ENCODE measurements at places on chromosomes 4 and X.
A peak's percentile ranks its signal among the peaks of the same experiment; 100 is the strongest.

DNA sequence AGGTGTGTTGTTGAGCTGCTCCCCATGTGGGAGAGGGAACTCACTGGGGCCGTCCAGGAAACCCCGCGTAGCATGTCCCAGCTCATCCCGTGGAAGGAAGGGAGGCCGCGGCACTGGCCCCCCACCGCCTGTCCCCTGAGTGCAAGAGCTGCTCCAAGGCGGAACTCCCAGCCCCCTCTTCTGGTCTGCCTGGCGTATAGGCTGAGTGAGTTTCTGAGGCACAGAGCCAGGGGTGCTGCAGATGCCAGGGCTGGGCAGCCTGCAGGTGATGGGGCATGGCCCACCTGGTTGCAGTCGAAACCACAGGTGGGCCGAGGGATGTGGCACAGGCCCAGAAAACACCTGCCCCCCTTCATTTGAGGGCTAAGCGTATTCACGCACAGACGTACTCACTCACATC lies 49.6 kb downstream of the ABLIM2 start:
- DNase-seq: no peak

DNA sequence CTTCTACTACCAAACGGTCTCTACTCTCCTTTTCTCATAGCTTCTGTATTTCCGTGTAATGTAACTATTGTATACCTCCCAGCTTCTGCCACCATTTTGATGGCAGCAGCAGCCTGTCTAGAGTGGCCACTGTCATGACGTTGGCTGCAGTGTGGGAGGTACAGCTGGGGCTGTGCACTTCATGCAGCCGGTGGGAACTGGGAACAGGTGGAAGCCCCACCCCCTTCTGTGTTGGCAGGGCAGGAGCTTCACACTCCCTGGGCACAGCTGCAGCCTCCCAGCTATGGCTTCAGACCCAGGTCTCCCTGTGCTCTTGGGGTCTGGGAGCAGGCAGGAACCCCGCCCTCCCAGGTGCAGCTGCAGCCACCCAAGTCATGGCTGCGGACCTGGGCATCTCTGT lies 49.8 kb upstream of the SEC24B start:
- DNase-seq: no peak

GRCh38 chrX:85112293-85112692 lies 108.6 kb downstream of the APOOL start:
- DNase-seq: no peak

- no peak for DNase-seq
These were observed 124.1 kb upstream of the NEIL3 start for GRCh38 chr4:177185579-177185978.

GRCh38 chr4:173169428-173170181 lies 994 bp downstream of the GALNT7 start:
- peak; percentile 14 for DNase-seq

- DNase-seq: no peak
These were observed 4.5 kb downstream of the MMRN1 start for GRCh38 chr4:89899152-89899551.

GRCh38 chr4:79141530-79141929 lies 184.3 kb downstream of the NAA11 start:
- DNase-seq: no peak

DNA sequence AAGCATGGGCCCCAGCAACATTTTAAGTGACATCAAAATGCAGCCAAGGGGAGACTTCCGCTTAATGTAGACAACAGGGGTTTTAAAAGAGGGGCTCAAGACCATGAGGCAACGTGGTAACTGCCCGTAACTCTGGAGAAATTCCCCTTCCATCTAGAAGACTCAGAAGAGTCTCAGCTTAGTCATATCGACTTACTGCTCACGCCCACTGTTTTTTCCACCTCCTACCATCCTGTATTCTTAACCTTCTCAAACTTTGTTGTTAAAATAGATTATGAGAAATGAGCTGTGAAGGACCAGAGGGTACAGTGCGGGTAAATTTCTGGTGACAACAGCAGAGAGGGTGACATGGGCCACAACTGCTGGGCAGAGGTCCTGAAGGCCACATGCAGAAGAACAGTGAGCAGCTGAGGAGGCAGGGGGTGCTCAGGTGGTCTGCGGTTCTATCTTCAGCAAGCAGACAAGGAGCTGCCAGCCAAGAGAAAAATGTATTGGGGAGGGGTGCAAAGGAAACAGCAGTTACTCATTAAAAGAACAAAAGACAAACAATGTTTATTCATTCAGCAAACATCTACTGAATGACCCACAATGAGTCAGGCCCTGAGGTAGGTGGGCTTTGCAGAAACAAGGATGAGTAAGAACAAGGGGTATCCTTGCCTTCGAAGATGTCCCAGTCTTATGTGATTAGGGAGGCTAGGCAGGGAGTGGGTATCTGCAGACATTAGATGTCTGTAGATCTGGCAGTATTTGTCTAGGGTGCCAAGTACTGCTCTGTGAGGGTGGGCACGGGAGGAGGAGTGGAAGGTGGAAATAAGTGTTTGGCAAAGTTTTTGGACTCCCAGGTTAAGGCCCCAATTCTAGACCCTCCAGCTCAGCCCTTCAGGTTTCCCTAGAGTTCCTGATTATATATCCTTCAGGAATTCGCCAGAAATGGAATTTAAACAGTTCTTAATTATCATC lies 175.3 kb downstream of the TSPAN5 start:
- DNase-seq: peak; percentile 13

GRCh38 chrX:47384502-47384901 lies 14.1 kb downstream of the ZNF157 start:
- DNase-seq: peak; percentile 34

DNA sequence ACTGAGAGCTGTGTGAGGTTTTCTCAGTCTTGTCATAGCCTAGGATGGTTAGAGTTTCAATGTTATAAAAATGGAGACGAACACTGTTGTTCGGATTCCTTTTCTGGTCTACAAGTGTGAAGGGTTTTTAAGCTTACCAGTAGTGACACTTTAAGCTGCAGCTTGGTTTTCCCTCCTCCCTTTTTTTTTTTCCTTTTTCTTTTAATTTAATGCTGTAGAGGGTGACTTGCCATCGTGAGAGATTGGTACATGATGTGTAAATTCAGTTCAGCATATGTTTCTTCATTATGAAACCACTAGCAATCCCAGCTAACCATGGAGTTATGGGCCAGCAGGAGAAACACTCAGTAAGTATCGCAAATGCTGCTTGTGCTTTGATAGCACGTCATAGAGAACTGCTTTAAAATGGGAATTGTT lies 165.0 kb downstream of the RAPGEF2 start:
- no peak for DNase-seq

Measured in activated CD8-positive, alpha-beta memory T cell treated with anti-CD3 and anti-CD28 coated beads for 48 hours (primary cell).